ENCODE measurements at places on chromosomes 12 and 14. TPM values are rescaled to one million over a fixed set of nuclear protein-coding genes. Genes with fewer than 3 reads are reported as not detected.

DNA sequence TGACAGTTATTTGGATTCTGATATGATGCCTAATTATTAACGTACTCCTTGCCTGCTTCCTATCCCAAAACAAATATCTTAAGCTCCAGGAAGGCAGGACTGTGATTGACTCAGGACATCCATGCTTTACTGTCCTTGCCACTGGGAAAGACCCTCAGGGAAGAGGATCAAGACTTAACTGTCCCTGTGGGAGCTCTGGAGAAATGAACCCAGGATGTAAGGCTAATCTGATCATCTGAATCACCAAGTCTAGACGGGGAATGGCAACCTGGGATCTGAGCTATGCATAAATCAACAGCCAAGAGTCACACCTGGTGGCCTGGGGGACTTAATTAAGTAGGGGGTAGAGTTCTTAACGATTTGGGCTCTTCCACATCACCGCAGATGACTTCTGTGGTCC is 153.2 kb upstream of the BCL2L14 start:
- no peak for DNase-seq

DNA sequence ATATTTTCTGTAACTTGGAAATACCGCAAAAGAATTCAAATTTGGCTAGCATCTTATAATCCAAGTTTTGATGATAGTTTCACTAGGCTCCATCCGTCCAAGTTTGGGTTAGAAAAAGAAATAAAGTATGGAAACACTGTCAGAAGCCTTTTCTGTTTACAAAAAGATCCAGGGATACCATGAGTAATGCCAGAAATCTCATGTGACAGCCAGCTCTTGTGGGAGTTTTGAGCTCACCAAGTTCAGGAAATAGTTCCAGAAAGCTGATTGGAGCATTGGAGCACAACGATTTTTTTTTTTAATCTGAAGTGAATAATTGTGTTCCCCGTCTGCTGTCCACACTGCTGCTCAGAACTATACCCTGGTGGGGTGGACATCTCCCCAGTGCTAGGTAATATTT is 229.7 kb upstream of the NPAS3 start:
- DNase-seq: peak; percentile 95

DNA sequence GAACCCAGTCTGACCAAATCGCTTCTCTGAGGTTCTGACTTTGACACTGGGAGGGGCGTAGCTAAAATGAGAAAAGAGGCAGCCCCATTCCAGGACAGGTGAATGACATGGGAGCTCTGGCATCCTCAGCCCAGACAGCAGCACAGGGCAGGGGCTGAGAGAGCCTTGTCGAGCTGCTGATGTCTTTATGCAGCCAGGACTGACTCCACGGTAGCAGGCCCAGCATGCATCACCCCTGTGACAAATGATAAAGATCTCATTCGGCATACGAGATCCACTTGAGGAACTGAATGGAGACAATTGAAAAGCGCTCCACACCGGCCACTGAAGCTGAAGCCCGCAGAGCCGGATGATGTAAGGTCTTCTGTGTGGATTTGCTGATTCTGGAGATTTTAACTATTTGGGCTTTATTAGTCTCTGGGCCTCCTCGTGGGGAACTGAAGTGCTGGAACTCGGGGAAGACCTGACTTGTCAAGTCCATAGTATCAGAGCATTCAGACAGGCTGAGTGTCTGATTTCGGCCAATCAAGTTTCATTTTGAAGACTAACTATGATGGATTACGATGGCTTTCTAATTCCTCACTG is 56.9 kb upstream of the MAP1LC3B2 start:
- DNase-seq: no peak

The ANKLE2 gene
- total RNA-seq: 111 TPM

The ATF7IP gene
- total RNA-seq: 16.0 TPM
